ENCODE measurements at places on chromosomes 11 and 22.

- no peaks in the 10 kb centered on the region for H3K4me1 ChIP-seq
- no peak overlapping the region for H3K27ac ChIP-seq
- peaks cover 69% of the 10 kb centered on the region for H3K36me3 ChIP-seq
Measured at GRCh38 chr11:92873551-92873950, 95.9 kb upstream of the MTNR1B start.

DNA sequence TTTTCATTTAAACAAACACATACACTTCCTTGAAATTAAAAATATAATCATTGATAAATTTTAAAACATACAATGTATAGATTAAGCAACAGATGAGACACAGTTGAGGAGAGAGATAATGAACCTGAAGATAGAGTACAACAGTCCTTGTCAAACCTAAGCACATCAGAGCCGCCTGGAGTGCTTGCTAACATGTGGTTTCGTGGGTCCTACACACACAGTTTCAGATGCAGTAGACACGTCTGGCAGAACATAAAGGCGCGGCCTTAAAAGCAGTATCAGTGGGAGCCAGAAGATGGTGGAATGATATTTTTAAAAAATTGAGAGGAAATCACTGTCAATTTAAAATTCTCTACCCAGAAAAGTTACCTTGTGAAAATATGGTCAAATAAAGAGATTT lies 134.4 kb downstream of the MPPED1 start:
- DNase-seq, result no peak
- no peaks in the 10 kb centered on the region for H3K4me1 ChIP-seq
- no peaks in the 10 kb centered on the region for H3K36me3 ChIP-seq

DNA sequence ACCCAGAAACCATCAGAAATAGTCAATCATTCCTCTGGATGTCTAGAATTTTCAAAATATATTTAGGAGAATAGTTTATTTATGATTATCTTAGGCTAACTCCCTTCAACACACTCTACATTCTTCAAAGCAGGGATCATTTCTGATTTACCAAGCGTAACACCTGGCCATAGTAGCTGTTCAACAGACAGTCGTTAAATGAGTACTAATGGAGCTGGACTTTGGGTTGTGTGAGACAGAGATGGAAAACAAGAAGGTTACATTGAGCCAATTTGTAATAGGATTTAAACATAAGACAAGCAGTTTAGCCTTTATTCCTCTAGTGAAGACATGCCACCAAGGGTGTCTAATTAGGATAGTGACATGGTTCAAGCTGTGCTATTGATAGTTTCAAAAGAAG lies 129.2 kb upstream of the ANO3 start:
- H3K4me3 ChIP-seq, result no peak overlapping the region
- H3K4me1 ChIP-seq, result no peaks in the 10 kb centered on the region
- H3K36me3 ChIP-seq, result no peaks in the 10 kb centered on the region
- H3K27me3 ChIP-seq, result no peaks in the 10 kb centered on the region
- DNase-seq, result no peak
- H3K27ac ChIP-seq, result no peak overlapping the region

GRCh38 chr11:102470251-102470650 lies 17.7 kb upstream of the TMEM123 start:
- no peaks in the 10 kb centered on the region for H3K4me1 ChIP-seq
- no peak for DNase-seq
- no peak overlapping the region for H3K27ac ChIP-seq
- H3K36me3 ChIP-seq, result no peaks in the 10 kb centered on the region
- no peak overlapping the region for H3K4me3 ChIP-seq

DNA sequence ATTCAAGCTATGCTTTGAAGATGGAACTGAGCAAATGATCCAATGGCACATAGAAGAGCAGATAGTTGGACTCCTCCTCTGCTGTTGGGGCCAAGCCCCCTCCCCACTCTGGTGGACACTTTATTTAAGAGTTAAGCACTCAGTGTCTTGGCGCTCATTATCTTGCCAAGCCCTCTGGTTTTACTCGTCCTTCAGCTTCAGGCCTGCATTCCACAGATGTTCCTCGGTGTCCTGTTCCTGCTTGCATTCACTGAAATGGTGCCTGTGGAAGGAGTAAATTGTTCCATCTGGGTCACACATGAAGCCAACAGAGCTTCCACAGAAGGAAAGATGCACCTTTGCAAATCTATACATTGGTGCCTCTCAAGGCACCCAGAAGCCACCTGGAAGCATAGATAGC lies 26.1 kb downstream of the MAML2 start:
- H3K36me3 ChIP-seq, result peaks cover 9% of the 10 kb centered on the region
- H3K27me3 ChIP-seq, result no peaks in the 10 kb centered on the region
- DNase-seq, result no peak
- no peak overlapping the region for H3K4me3 ChIP-seq

GRCh38 chr11:61752117-61752924 lies at the start of gene MYRF:
Gene MYRF, plus strand, starts transcription at chr11:61752636. Its CDS starts 109 bp downstream, at chr11:61752745.
- peaks cover 55% of the 10 kb centered on the region for H3K4me1 ChIP-seq
- DNase-seq, result peak; percentile 51

GRCh38 chr11:24502425-24502824 lies 5.6 kb downstream of the LUZP2 start:
- H3K27ac ChIP-seq, result no peak overlapping the region
- no peak for DNase-seq
- H3K36me3 ChIP-seq, result no peaks in the 10 kb centered on the region
- H3K27me3 ChIP-seq, result peaks cover 21% of the 10 kb centered on the region
- H3K4me1 ChIP-seq, result no peaks in the 10 kb centered on the region

DNA sequence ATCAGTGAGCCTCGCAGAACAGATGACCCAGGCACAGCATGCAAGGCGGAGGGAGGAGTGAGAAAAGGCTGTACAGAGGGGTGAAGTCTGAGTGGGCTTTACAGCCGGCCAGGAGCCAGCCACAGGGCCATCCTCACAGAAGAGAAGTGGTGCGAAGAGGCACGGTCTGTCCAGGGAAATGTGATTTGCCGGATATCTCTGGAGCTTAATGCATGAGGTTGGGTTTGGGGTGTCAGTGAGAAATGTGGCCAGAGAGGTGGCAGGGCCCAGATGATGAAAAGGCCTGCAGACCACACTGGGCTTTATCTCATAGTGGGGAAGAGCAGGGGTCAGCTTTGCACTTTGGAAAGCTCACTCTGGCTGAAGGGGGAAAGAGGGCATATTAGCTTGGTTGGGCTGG lies 255.2 kb downstream of the BUD13 start:
- no peak overlapping the region for H3K27ac ChIP-seq
- DNase-seq, result no peak
- H3K4me3 ChIP-seq, result no peak overlapping the region

DNA sequence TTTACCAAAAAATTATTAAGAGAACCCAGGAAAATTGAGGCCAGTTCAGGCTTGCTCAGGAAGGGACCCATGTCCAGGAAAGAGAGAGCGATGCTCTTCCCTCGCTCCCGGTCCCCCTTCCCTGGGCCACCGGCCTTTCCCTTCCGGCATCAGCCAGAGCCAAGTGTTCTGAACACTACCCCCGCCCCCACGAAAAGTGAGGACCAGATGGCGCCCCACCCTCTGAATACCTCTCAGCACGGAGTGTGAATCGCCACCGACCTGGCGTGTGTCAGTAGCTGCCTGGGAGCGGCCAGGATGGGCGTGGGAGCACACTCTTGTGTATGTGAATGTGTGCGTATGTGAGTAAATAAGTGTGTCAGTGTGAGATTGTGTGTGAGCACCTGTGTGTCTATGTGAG lies 20.2 kb downstream of the RPS6KA4 start:
- H3K36me3 ChIP-seq, result peaks cover 5% of the 10 kb centered on the region
- peaks cover 16% of the 10 kb centered on the region for H3K27me3 ChIP-seq
- H3K27ac ChIP-seq, result no peak overlapping the region
- DNase-seq, result no peak

DNA sequence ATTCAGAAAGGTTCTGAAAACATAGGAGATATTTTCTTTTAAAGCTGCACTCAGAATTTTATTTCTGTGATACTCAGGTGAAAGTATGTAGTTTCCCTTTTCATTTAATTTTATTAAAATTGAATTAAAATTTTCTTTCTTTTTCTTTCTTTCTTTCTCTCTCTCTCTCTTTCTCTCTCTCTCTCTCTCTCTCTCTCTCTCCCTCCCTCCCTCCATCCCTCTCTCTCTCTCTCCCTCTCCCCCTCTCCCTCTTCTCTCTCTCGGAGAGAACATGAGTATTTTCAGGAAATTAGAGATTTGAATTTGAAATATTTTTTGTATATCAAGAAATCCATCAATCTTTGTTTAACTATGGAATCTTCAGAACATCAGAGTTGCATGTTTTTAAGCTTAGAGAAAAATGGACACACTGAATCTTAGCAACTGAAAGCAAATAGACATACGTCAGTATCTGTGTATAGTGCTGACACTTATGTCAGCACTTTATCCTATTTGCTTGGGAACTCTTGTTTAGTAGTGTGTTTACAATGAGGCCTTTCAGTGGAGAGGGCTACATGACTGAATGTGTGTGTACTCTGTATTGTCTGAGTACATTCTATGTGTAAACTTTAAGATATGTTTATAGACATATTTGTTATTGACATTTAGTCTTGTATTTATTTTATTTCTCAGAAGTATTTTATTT lies 44.5 kb downstream of the PDE3B start:
- no peak overlapping the region for H3K4me3 ChIP-seq
- no peaks in the 10 kb centered on the region for H3K27me3 ChIP-seq
- DNase-seq, result no peak
- no peaks in the 10 kb centered on the region for H3K4me1 ChIP-seq
- no peaks in the 10 kb centered on the region for H3K36me3 ChIP-seq

Measured in neuronal stem cell (in vitro differentiated cells).